ENCODE measurements at places on chromosomes 1 and 21.

- DNase-seq: no peak
Observed at GRCh38 chr1:50047916-50048694, 24.4 kb upstream of the AGBL4 start.

GRCh38 chr1:195373856-195374255, 1234.4 kb downstream of the KCNT2 start:
- peak; percentile 74 for DNase-seq

GRCh38 chr1:202324646-202325045, 17.1 kb downstream of the UBE2T start:
- no peak for DNase-seq

DNA sequence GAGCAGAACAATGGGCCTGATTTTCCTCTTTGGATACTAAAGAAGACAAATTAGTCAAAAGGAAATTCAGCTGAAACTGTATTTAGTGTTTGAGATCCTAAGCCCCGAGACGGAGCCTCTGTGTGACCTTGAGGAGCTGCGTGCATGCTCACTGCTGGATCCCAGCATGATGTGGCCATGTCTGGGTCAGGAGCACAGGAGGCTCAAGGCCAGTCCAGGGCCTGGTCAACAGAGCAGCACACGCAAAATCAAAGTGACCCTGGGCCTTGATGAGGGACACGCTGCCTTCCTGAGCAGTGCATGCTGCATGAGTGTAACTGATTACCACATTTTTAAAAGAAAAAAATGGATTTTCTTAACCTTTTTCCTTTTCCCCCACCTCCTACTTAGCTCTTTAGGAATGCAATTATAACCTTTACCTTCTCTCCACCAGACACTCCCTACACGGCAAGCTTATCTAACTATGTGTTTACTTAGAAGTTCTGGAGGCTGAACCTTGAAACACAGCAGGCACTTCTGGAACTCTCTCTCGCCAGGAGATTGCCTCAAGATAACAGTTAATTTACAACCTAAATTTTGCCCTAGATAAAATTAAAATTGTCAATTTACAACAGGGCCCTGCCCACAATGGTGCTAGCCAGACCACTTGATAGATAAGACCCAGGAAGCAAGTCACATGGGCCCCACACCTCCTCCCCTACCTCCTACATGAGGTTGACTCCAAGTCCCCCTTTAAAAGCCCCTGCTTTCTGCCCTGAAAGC, 144.6 kb downstream of the LRIG2 start:
- no peak for DNase-seq

GRCh38 chr1:218575856-218576255, 230.7 kb downstream of the TGFB2 start:
- no peak for DNase-seq

DNA sequence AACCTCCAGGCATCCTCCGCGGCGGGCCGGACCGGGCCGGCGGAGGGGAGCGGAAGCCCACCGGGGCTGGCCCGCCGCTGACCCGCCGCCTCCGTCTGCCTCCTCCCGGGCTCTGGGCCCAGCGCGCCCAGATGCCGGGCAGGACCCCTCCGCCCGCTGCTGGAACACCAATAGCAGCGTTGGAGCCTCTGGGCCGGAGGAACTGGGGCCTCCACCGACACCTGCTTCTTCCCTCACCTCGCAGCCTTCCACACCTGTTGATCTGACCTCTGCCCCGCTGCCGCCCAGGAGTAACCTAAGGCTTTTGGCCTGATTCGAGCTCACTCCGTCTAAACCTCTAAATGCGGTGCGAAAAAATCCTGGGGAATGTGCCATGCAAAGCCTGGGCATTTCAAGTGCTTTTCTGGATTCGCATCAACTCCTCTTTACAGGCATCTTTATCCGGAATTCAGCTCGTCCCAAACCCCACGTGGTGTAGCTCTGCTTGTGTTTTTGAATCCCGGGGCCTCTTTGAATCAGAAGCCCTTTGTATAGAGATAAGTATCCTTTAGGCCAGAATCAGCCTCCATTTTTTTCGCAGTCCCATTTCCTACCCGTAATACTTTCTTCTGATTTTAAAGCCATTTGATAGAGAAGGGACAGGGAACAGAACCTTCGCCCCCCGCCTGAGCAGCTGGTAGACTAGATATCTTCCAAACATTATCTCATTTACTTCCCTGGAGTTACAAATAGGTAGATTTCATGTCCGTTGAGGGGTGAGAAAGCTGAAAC, 680 bp upstream of the CNN3 start:
- DNase-seq: peak; percentile 59

GRCh38 chr21:38448671-38449385, 49.4 kb downstream of the ERG start:
- no peak for DNase-seq

- no peak for DNase-seq
Observed at GRCh38 chr1:165387961-165388360, 31.4 kb upstream of the LMX1A start.

DNA sequence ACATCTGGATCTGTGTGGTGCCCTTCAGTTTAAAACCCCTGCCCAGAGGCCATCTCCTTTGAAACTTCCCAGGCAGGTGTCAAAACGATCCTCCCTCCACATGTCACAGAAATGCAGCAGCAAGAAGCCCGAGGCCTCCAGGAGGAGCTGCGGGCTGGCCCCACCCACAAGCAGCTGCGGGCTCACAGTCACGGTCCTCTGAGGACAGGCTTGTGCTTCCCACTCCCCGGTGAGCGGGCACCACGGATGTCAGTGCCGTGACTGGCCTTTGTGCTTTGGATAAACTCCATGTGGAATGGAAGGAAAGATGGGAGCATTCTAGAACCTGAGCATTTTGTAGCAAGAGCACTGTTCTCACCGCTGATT, 65.8 kb downstream of the SIK1 start:
- DNase-seq: no peak

GRCh38 chr1:54557671-54558355, 9.8 kb downstream of the ACOT11 start:
- DNase-seq: no peak

DNA sequence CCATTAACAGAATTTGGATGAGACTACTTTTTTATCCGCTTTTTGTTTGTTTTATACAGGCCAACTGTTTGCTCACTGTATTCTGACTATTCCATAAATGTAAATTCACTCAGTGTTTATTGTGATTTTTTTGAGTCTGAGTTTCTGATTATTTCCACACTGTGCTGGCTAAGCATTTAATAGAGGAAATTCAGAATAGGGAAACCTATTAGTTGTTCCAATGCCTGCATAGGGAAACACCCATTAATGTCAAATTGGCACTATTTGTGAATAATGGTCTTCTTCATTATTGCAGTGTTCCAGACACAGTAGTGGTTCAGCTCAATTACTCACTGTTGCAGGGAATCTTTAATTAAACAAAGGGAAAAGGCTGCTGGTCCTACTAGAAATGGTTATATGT, 174.7 kb upstream of the SGIP1 start:
- DNase-seq: no peak

DNA sequence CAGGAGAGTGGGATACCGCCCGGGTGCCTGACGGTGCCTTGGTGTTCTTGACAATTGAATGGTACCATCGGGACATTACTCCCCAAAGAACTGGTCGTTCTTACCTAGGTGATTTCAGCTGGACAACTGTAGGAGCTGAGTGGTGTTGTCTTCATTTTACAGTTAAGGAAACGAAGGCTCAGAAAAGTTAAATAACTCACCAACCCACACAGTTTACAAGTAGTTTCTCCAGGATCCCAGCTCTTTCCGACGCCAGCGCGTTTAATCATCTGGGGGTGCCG, 1.6 kb downstream of the PIK3CD start:
- no peak for DNase-seq

DNA sequence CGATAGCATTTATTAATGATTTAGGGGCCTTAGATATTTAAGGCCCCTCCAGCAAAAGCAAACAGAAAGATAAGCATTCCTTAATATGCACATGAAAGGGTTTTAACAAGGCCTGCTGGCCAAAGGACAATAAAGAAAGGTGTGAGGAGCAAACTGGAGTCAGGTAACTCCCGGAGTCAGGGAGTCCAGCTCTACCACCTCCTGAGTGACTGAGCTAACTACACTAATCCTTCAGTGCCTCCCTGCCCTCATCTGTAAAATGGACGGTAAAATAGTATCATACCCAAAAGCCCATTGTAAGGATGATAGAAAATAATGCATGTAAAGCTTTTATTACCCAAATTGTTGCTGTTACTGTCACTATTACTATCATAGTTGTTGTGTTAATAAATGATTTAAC, 161.7 kb downstream of the SIPA1L2 start:
- no peak for DNase-seq

GRCh38 chr1:59468828-59469428, 172.0 kb downstream of the FGGY start:
- no peak for DNase-seq

GRCh38 chr1:77371396-77371795, 89.6 kb downstream of the AK5 start:
- no peak for DNase-seq

DNA sequence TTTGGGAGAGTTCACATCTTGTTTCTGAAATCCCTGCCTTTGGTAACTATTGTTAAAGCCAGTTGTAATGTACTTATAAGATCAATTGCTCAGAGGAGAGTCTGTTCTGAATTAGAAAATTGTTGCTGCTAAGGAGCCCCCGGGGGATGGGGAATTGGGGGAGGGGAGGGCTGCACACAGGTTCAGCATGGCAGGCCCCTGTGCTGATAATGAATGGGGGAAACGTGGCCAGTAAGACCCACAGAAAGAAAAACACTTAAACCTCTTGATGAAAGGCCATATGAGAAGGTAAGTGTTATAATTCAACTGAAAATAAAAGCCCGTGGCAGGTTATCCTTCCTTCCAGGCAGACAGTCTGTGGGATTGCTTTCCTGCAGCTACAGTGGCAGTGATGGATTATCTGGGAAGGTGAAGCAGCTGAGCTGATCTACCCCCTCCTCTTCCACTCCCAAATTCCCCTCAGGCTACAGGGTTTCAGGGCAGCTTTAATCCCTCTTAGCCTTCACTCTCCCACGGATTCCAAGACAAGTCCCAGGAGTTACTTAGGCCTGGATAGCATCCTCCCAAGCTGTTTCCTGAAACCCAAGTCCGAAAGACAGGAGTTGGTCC, 398.8 kb downstream of the TBX15 start:
- no peak for DNase-seq

DNA sequence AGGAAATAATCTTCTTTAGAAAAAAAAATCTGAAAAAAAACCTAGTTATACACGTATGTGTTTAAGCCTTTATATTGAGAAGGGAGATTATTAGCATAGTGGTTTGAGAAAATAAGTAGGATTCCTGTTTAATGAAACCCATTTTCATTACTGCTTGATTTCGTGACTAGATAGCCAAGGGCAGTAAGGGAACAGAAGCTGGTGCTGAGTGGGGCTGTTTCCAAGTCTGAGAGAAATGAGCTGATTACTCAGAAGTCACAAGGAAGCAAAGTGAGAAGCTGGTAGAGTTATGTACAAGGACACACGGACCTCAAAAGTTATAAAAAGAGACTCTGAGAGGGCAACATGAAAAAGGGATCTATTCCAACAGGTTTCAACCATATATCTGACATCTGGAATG, 256.5 kb downstream of the TTLL7 start:
- no peak for DNase-seq

- no peak for DNase-seq
Observed at GRCh38 chr1:236338096-236338495, 56.0 kb upstream of the EDARADD start.

- DNase-seq: no peak
Observed at GRCh38 chr21:44511219-44511937, 28.6 kb downstream of the KRTAP10-1 start.

- DNase-seq: no peak
Observed at GRCh38 chr1:20147846-20148570, 8.9 kb downstream of the PLA2G2F start.
